Endodermal cell (in vitro differentiated cells): ENCODE measurements at places on chromosomes 3 and 15.

DNA sequence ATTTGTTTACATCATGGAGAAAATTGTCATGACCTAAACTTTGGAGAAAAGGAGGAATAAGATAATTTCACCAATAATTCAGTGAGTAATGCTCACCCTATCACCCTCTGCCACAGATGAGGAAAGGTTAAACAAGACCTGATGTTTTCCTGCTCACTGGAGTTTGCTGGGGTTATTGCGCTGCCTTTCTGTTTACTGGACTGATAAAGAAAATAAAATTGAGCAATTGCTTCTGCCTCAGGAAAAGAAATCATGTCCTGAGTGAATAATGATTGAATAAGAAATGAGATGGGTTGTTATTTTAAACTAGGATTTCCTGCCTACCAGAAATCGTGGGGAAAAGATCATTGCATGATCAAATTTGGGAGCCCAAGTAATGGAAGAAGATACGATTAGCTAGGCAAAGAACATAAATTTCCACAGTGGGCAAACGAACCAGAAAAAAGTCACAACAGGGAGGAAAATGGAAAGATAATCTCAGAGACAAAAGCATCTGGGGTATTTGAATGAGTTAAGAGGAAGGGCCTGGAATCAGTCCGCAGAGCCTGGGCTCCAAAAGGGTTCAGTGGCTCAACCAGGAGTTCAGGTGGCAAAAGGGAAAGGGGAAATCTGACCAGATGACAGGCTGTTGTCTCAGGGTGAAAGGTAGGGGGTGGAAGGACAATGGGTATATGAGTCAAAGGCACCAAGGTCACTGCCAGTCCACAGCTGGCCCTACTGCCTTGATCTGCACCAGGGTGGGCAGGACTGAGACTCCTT, 146.8 kb downstream of the FAM43A start:
- no peaks in the 10 kb centered on the region for H3K36me3 ChIP-seq
- no peak overlapping the region for H3K27ac ChIP-seq
- H3K4me3 ChIP-seq: no peak overlapping the region
- no peaks in the 10 kb centered on the region for H3K27me3 ChIP-seq

DNA sequence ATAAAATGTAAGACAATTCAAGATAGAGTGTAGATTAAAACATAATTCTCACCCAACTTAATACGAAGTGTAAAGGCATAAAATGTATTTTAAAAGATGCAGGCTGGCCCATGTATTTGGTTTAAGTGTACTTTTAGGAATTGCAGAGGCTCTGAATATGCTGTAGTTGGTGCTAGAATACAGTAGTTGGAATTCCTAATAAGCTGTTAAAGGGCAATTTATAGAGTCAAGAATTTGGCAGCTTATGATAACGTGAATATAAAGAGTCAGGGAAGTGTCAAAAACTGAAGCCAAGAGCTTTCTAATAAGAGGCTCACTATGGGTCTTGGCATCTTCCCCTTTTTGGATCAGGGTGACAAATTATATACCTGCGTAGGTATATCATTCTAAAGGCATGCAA, 36.5 kb downstream of the ADAMTS9 start:
- H3K4me3 ChIP-seq: no peak overlapping the region
- H3K4me1 ChIP-seq: peaks cover 28% of the 10 kb centered on the region
- no peak for DNase-seq
- no peaks in the 10 kb centered on the region for H3K27me3 ChIP-seq
- peak overlapping the region; percentile 0 for H3K27ac ChIP-seq

DNA sequence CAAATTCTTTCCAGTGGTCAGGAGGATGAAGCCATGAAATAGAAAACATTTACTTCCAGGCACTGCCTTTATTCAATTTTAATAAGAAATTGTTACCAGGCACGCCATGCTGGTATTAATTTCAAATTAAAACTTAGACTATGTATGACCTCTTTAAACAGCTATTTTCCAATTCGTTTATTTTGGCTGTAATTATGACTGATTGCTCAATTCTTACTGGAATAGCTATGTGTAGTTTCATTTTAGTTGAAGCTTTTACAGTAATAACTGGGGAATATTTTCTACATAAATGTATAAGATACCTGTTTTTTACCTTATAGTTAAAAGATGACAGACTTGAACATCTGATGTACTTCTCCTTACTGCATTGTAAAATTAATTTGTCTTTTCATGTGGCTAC, 480.0 kb upstream of the GOLIM4 start:
- no peak overlapping the region for H3K4me3 ChIP-seq
- no peak for DNase-seq
- H3K4me1 ChIP-seq: no peaks in the 10 kb centered on the region
- no peak overlapping the region for H3K27ac ChIP-seq

GRCh38 chr3:135047061-135047460, 252.0 kb downstream of the EPHB1 start:
- H3K4me3 ChIP-seq: no peak overlapping the region
- H3K4me1 ChIP-seq: no peaks in the 10 kb centered on the region
- no peaks in the 10 kb centered on the region for H3K27me3 ChIP-seq
- DNase-seq: peak; percentile 26
- no peaks in the 10 kb centered on the region for H3K36me3 ChIP-seq

GRCh38 chr3:24688446-24689148, 193.9 kb upstream of the THRB start:
- H3K4me3 ChIP-seq: no peak overlapping the region
- H3K4me1 ChIP-seq: peaks cover 7% of the 10 kb centered on the region
- H3K27ac ChIP-seq: no peak overlapping the region
- no peaks in the 10 kb centered on the region for H3K27me3 ChIP-seq
- peak; percentile 50 for DNase-seq
- no peaks in the 10 kb centered on the region for H3K36me3 ChIP-seq
